ENCODE measurements at places on chromosomes 5 and 9.

DNA sequence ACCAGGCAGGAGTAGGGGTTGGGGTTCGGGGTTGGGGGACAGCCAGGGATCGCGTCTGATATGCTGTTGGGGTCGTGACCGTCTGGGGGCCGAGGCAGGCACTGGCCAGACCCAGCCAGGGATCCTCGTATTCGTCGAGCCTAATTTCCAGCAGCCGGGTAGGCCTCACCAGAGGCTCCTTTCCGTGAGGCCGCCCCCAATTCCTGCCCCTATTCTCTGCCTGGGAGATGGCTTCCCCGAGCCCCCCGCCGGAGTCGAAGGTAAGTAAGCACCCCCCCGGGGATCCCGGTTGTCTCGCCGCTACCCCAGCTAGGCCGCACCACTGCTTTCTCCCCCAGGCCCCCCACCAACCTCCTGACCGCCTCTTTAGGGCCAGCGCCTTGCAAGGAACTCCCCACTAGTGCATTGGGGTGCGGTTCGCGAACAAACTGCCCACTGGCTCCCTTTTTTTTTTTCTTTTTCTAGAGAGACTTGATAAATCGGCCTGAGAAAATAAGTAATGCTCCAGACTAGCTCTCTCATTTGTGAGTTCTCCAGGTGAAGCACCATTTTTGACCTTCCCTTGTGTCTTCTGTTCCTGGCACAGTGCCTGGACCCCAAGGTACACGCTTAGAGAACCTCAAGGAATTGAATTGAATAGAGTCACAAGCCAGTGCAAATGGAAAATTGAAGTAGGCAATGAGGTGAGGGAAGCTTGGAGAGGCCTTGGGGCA, 435 bp downstream of the ZNF189 start:
- DNase-seq: no peak

DNA sequence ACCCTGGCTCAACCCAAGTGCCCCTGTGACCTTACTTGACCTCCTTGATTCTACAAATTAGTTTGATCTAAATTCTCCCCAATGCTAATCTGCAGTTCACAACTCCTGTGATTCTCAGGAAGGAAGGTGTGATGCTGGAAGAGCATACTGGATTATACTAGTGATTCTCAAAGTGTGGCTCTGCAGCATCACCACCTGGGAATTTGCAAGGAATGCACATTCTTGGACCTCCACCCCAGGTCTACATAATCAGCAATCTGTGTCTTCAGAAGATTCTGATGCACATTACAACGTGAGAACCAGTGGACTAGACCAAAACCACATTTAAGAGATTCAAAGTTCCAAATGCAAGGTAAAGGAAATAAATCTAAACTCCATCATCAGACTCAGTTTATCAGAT, 198.6 kb downstream of the AGTPBP1 start:
- no peak for DNase-seq

DNA sequence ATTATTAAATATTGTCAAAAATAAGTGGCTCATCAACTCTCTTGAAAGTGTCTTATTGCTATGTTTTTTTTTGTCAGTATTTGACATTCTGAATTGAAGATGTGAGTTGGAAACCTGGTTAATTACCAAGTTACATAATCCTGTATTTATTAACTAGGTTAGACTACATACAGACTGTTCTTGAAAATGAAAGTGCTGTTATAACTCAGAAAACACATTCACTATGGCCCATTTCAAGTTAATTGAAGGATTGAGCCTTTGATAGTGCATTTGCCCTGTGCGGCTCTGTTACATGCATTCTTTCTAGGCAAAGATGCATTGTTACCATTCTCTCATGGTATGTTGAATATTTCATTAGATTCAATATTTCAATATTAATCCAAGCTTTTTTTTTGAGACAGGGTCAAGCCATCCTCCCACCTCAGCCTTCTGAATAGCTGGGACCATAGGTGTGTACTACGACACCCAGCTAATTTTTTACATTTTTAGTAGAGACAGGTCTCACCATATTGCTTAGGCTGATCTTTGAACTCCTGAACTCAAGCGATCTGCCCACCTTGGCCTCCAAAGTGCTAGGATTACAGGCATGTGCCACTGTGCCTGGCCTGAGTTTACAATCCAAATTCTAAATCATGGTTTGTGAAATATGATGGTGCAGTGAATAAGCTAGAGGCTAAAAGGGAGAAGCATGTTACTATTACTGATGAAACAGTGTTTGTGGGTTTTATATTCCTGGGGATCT, 10.0 kb downstream of the CTNNA1 start:
- no peak for DNase-seq

DNA sequence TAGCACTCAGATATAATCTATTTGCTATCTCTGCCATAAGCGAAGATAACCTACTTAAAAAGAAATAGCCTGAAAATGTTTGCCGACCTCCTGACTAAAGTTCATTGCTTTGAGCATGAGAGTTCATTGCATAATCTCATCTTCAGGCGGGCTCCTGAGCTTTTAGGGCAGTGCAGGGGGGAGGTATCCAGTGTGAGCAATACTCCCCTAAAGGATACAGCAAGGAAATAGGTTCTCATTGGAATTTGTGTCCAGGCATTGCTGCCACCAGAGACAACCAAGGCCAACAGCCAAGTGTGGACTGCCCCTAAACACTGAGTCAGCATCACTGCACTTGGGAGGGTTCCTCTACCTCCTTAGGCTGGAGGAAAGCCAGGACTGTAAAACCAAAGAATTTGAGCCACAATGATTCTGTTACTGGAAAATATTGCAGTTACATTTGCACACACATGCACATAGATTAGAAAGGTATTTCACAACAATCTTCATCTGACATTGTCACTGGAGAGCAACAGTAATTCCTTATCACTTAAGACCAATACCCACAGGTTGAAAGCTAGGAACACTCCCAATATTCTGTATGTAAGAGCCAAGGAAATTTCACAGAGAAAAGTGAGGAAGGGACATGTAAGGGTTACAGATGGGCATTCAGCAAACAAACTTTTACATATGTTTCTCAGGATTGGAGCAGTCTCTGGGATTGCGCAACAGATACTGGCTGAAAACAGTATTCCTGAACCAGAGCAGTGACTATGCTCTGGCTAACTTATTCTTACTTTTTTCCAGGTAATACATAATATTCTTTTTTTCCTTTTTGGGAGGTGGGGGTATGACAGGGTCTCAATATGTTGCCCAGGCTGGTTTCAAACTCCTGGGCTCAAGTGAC, 98.6 kb upstream of the TLE1 start:
- DNase-seq: no peak

DNA sequence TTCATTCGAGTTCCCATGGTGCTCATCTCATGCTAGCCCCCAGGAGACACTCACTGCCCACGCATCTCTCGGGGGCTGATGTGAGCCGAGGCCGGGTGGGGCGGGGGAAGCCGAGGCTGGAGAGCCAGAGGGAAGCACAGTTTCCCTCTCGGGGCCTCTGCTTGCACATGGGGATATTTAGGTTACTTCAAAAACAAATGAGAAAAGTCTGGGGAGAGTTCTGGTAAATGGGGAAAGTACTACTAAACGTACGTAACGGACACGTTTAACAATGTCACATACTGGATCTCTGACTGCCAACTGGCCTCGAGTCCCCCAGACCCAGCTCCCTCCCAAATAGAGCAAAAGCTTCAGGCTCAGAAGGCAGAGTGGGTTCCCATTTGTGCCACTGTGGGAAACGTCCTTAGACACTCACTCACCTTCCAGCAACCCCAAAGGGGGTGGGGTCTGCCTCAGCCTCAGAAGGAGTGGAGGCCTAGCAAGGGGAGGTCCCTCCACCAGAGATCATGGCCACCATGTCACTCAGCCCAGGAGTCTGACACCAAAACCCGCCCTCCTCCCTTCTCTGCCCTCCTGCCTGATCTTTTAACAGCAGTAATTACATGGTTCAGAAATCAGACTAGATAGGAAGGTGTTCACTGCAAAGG, 33.8 kb upstream of the NTNG2 start:
- DNase-seq: no peak

GRCh38 chr9:121066850-121067249, 7.9 kb upstream of the CNTRL start:
- no peak for DNase-seq

DNA sequence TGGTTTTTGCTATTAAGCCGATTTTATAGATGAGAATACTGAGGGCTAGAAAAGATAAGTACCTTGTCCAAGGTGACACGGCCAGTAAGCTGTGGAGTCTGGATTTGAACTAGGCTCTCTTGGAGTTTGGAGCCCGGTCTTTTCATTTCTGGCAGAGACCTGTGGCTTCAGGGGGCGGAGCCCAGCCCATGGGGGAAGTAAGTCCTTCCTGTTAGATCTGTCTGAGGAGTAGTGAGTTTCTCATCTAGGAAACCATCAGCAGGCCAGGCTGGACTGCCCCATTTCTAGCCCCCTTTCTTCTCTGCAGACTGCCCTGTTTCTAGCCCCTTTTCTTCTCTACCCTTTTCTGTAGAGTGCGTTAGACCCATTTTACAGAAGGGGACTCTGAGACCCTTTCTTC, 521 bp upstream of the PTGS1 start:
- no peak for DNase-seq

DNA sequence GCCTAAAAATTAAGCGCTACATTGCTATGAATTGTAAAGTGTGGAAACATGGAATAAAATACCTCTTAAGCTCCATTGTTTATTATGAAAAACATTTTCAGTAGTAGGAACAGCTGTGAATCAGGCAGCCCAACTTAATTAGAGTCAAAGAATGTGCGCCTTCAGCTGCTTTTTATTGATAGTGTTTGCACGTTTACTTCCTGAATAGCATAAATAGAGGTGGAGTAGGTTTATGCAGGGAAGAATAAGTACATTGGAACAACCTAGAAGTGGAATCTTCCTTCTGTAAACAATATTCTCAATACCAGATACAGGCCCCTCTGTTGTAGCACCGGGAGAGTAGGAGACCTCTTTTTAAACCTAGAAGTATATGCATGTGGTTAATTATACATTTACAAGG, 79.9 kb downstream of the IQGAP2 start:
- peak; percentile 19 for DNase-seq

DNA sequence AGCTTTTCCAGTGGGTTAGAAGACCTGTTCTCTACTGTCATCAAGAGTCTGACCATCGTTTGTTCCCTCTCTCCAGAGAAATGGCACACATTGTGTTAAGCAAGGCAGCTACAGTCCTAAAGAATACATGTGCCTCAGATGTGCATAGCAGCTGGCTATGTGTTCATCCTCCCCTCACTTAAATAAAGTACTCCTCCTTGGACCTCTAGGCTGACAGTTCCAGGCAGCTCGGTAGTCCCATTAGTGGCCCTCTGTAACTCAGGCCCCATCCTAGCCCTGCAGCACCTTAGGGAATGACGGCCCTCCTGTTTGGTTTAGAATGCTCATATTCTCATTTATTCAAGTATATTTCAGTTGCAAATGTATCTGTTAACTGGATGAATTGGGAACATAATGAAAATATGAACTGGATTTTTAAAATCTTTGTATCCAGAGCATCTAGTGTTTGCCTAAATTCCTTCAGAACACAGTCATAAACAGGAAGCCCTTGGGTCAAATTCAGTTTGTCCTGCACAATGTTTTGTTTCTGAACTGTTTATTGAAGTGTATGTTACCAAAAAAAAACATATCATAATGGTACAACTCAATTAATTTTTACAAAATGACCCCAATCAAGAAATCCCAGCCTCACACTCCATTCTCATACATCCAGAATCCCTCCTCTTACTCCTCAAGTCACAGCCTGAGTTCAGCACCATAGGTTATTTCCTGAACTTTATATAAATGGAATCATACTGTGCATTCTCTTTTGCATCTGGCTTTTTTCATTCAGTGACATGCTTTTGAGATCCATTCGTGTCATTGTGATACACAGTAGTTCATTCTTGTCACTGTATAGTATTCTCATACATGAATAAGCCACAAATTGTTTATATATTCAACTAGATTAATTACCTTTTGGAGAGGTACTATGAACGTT, 1.6 kb upstream of the ASPN start:
- DNase-seq: no peak

DNA sequence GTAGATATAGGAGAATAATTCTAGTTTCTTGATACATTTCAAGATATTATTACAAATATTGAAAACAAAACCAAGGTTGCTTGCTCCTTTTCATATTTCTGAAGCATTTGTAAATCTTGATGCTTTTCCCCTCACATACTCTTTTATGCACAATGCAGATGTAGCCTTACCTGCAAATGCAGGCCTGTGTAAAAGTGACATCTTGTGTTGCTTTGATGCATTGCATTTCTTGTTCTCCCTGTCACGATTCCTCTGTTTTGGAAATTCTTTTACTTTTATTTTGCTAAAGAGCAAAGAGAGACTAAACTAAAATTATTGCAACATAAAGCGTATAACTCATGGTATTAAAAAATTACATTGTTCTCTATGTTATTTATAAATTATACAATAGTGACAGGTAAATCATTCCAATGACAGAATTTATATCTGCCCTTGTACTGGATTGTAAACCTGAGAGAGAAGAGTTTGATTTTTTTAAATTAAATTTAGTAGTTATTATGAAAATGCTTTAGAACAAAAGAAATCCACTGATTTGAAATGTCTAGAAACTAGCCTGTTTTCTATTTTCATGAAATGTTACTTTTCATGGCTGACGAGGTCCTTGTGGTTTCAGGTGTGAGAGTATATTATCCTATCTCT, 970.0 kb downstream of the MAT2B start:
- DNase-seq: no peak

DNA sequence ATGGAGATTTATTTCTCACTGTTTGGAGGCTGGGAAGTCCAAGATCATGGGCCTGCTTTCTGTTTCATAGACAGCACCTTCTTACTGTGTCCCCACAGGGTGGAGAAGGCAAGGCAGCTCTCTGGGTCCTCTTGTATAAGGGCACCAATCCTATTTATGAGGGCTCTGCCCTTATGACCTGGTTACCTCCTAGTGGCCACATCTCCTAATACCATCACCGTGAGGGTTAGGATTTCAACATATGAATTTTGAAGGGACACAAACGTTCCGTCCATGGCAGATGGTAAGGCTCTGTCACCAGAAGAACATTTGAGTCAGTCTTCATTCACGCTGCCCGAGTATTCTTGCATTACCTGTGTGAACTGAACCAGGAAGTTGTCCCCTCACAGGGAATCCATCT, 48.4 kb downstream of the ANKRD33B start:
- no peak for DNase-seq

DNA sequence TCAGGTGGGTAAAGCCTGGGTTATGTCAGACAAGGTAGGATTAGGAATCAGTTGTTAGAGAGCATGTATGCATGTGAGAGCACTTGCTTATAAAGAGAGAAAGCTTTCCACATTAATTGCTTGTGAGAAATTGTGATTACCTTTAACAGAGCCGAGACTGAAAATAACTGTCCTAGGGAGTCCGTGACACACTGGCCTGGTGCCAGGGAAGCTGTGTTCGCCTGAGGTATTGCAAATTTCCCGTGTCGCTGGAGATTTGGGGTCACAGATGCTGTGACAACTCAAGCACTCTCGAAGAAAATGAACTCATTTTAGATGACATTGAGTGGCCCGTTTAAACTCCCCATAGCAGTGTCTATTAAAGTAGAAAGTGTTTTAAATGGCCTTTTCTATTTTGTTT, 9.6 kb downstream of the SLC1A1 start:
- no peak for DNase-seq

GRCh38 chr5:167381457-167381856, 910.0 kb upstream of the WWC1 start:
- DNase-seq: no peak

- no peak for DNase-seq
Measured at GRCh38 chr5:13731121-13731628, 213.3 kb downstream of the DNAH5 start.

GRCh38 chr5:120368923-120369715, 95.0 kb upstream of the PRR16 start:
- peak; percentile 66 for DNase-seq
